ENCODE measurements at places on chromosomes 6 and 20.

- no peak for DNase-seq
Observed at GRCh38 chr6:84687431-84687830, 77.0 kb downstream of the TBX18 start.

- no peak for DNase-seq
Observed at GRCh38 chr6:163702736-163703135, 288.2 kb downstream of the QKI start.

- no peak for DNase-seq
Observed at GRCh38 chr6:102356170-102356569, 962.7 kb downstream of the GRIK2 start.

- no peak for DNase-seq
Observed at GRCh38 chr20:62739581-62740285, 31.1 kb downstream of the NTSR1 start.

GRCh38 chr6:68059261-68059660, 575.8 kb upstream of the ADGRB3 start:
- DNase-seq = no peak

All from left renal cortex interstitium (tissue), 4 donors.